Thoracic aorta (tissue), 2 donors: ENCODE measurements at places on chromosomes 13 and 19.

- no peak for DNase-seq
Measured at GRCh38 chr13:49627831-49628652, at the start of gene ARL11. TSS of gene ARL11 (plus strand) at chr13:49628507. CDS start at chr13:49630448, 1,941 bp downstream.

GRCh38 chr19:6068711-6069110 lies 41.6 kb downstream of the RFX2 start:
- DNase-seq = no peak

DNA sequence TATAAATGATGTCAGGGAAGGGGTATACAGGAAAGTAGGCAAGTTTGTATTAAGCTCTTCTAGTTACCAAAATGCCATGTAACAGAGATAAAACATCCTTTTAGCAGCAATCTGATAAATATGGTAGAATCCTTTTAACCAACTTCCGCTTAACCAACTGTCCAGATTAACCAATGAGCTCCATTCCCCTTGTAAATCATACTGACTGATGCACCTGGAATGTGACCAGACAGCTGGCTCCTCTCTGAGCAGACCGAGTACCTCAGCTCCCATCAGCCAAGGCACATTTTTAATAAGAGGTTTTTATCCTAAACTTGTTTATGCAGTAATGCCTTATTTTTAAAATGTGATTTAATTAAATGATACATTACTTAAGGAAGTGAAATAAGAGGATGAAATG lies 66.4 kb downstream of the KLF12 start:
- no peak for DNase-seq

GRCh38 chr13:100875392-100876043 lies 200.9 kb upstream of the TMTC4 start:
- DNase-seq = no peak

- DNase-seq = no peak
Measured at GRCh38 chr19:53659292-53659691, 27.5 kb downstream of the DPRX start.

DNA sequence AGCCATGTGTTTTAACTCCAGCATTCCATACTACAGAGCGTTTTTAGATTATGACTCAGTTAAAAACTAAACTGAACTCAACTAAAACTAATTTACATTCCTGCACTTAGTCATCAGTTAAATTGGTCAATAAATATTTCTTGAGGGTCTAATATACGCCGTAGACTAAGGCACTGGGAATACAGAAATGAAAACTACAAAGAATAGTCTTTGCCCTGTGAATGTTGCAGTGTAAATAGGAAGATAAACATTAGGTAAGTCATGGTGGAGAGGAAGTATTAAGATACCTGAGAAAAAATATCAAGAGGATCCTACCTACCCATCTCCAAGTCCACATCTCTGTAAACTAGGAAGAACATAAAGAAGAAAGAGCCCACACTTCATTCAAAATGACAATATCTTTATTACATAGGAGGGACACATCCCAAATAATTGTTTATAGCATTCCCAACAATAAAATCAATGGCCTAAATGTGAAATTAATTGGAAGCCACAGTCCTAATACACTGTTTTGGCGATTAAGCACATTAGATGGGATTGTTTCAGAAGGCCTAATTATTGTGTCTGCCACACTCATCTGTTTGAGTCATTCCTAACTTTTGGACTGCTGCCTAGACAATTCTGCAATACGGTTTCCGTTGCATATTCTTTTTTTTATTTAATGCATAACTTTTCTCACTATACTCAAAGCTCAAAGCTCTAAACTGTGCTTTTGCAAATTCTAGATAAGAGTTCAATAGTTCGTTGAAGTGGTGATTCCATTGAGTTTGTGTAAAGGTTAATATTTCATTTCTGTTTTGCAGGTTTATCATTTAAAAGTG lies 52.9 kb downstream of the MBNL2 start:
- no peak for DNase-seq

GRCh38 chr19:2977746-2978138 lies 378 bp downstream of the TLE6 start:
- DNase-seq = no peak

DNA sequence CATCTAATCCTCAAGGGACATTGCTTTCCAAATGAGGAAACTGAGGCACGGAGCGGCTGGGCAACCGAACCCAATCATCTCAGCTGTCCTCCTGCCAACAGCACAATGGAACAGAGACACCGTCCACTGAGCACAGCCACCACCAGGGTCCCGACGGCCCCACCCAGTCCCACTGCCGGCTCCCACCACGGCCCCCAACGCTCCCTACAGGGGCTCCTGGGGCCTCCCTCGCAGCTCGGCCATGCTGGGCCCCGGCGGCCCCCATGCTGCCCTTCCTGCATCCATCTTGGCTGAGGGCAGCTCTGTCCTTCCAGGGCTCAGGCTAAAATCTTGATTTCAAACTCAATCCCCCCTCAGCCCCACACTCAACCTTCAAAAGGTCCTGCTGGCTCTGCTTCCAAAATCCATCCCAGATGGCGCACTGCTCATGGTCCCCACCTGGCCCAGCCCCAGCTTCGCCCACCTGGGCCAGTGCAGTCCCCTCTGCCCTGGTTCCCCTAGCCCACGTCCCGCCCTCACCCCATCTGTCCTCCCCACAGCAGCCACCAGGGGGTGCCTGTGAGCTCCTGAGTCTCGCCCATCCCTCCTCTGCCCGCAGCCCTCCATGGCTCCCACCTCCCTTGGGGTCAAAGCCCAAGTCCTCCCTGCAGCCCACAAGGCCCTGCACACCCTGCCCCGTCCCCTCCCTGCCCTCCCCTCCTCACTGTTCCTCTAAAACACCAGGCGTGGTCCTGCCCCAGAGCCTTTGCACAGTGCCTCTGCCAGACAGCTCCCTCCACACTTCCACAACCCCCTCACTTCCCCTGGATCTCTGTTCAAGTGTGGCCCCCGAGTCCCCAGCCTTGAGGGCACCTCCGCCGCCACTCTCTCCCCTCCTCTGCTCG lies 7.9 kb downstream of the PIP5K1C start:
- DNase-seq = no peak

DNA sequence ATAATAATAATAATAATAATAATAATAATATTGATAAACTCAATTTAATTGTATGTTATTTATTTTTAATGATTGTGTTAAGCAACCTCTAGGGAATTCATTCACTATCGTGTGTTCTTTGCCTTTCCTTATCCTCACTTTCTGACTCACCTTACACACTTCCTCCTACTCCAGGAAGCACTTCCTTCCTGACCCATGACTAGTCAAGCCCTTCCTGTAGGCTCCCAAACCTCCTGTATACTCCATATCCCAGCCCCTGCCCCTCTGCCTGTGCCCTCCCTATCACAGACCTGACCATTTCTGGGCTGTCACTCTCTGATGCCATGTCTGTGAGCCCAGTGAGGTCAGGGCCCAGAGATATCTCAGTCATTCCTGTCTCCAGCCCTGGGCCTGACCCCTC lies 7.6 kb downstream of the LGALS4 start:
- DNase-seq = no peak

- DNase-seq = no peak
Measured at GRCh38 chr13:86567119-86567518, 767.9 kb upstream of the SLITRK6 start.

DNA sequence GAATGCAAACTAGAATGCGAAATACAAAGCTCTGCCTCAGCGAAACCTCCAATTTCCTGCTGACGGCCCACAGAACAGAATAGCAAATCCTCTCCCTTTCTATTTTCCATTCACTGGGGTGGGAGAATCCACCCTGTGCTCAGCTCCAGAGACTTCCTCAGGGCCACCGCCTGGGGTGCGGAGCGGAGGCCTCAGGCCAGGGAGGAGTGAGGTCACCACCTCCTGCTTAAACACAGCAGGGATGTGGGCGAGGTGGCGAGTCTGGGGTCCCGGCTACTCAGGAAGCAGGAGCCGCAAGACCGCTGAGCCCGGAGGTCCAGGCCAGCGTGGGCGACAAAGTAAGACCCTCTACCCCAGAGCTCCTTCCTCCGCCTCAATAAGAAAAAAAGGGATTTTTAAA lies 666 bp upstream of the ZNF320 start:
- no peak for DNase-seq

- DNase-seq = no peak
Measured at GRCh38 chr13:20412691-20413355, 112.8 kb downstream of the CRYL1 start.

DNA sequence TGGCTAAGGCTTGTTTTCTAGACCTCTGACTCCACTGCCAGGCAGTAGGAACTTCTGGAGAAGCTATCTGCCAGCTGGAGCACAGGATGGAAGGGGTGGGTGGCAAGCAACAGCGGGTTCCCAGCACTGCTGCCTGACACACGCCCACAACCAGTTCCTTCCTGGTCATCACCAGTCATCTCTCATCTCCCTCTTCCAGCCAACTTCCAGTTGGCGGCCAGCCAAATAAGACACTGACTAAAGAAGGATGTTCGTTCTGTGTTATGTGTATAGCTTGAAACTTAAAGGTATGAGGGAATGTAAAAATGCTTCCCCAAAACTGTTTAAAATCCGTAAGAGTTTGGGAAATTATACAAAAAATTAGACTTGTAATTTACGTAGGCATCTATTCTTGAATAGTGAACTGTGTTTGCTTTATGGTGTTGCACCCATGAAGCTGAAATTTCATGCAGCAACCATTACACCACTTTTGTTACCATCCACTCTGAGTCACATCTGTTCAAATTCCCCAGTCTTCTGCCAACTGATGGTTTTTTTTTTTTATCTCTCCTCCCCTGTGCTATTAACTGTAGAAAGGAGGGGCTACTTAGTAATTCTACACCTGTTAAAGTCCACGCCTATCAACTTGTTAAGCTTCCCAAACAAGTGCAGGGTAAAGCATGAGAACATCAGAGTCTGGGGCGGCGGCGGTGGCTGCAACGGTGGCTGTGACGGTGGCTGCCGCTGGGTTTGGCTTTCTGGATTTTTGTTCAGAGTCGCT lies 86.2 kb upstream of the FRY start:
- no peak for DNase-seq

- no peak for DNase-seq
Measured at GRCh38 chr13:75092143-75092542, 389.8 kb downstream of the TBC1D4 start.

DNA sequence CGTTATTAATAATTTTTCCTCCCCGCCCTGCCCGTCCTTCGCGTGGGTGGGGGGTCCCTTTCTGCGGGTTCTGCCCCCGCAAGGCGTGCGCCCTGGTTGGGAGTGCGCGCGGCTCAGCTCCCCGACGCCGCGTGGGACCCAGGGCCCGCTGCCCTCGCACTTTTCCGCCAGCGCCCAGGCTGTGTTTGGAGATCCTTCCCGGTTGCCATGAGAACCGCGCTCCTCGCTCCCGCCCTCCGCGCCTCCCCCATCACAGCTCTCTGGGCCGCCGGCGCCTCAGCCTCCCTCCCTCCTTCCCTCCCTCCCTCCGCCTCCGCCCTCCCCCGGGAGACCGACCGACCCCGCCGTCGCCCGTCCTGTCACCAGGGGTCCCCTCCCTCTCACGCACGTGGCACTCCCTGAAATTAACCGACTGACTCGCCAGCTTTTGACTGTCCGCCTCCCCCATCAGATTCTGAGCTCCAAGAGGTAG lies 2.4 kb upstream of the SSBP4 start:
- peak; percentile 82 for DNase-seq

DNA sequence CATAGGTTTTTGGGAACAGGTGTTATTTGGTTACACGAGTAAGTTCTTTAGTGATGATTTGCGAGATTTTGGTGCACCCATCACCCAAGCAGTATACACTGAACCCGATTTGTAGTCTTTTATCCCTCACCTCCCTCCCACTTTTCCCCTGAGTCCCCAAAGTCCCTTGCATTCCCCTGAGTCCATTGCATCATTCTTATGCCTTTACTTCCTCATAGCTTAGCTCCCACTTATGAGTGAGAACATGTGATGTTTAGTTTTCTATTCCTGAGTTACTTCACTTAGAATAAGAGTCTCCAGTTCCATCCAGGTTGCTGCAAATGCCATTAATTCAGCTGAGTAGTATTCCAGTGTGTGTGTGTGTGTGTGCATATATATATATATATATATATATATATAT lies 97.2 kb upstream of the EDNRB start:
- DNase-seq = no peak

- DNase-seq = no peak
Measured at GRCh38 chr13:52644108-52644507, 1.9 kb downstream of the HNRNPA1L2 start.

- no peak for DNase-seq
Measured at GRCh38 chr13:74129500-74130191, 4.6 kb downstream of the KLF12 start.

DNA sequence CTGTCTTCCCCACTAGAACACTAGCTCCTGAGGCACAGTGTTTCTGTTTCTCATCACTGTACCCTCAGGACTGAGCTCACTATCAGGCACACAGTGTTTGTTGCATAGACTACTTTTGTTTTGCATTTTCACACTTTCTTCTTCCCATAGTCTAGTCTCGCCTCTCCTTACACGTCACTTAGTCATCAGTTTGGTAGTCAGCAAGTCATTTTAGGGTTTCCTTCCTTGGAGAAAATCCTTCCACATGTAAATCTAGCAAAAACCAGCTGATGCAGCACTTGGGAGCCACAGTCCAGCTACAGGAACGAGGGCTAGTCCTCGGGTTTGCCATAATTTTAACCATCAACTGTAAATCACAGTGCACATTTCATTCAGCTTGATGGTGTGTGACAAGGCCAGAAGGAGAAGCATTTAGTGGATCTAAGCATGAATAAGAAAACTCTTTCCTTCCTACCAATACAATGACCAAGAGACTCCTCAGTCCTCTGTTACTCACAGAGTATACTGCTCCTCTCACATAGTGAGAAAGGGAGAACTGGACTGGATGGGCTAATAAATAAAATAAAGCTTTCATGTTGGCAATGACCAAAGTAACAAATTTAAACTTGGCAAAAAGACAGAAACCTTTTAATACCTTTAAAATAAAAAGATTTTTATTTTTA lies 221.0 kb downstream of the KLF12 start:
- no peak for DNase-seq

DNA sequence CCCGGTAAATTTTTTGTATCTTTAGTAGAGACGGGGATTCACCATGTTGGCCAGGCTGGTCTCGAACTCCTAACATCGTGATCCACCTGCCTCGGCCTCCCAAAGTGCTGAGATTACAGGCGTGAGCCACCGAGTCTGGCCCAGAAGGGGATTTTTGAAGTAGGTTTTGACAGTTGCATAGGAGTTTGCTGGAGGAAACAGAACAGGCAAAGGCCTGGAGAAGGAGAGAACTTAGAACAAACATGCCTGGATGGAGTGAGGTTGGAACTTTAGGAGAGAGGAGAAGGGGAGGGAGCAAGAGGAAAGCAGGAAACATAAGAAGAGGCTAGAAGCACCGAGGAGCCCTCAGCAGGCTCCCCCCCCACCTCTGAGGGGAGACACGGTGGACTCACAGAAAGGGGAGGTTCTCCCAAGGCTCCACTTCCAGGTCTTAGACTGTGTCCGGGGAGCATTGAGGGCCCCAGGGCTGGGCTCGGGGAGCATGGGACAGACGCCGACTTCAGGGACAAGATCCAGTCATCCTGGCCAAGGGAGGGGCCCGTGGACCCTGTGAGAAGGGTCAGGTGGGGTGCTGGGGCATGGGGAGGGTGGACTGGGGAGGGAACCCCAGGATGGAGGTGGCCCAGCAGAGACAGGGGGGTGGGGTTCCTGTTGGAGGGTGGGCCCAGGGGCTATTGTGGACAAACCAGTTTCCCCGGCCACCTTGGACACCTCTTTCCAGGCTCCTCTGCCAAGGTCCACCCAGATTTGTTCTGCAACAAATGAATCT lies 1.8 kb upstream of the FBN3 start:
- DNase-seq = no peak
